Dermis blood vessel endothelial cell (primary cell): ENCODE measurements at places on chromosomes 3 and 15.
A peak's percentile ranks its signal among the peaks of the same experiment; 100 is the strongest.

GRCh38 chr15:91881569-91882297, 28.2 kb downstream of the SLCO3A1 start:
- no peak for DNase-seq

DNA sequence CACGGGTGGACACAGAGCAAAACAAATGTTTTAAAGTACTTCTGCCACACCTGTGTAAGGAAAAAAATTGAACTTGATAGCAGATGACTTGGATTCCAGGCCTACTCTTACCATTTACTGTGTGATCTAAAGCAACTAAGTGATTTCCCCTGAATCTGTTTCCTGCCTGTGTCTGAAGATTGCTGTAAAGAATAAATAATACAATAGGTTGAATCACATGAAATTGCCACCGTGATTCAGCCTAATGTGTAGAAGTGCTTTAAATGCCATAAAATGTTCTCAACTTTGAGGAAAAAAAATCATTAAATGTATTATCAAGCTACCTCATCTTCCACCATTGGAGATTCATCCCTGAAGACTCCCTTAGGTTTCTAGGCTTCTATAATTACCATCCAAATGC, 27.6 kb upstream of the NUDT16 start:
- DNase-seq, result peak; percentile 77

- DNase-seq, result no peak
Measured at GRCh38 chr15:36544518-36545466, 34.6 kb upstream of the CDIN1 start.

DNA sequence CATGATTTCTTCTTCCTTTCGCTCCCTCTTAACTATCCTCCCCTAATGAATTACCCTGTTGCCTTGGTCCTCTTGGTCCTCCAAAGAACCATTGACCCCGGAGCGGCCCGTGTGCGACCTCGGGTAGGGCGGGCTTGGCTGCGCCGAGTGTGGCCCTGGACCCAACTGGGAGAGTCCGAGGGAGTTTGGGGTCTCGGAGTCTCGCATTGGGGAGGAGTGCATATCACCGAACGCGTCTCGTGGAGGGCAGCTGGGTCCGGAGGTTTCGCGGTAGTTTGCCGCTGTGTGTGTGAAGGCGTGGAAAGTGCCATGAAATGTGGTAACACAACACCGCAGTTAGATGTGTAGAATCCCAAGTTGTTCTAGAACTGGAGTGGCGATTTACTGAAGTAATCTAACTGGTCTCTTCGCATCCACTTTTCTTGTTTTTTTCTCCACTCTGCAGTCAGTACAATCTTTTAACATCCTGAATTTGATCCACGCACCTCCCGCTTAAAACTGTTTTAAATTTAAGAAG, 363 bp downstream of the GTF2E1 start:
- DNase-seq, result peak; percentile 44

GRCh38 chr15:89836267-89837133, 21.8 kb upstream of the ANPEP start:
- DNase-seq, result peak; percentile 41

DNA sequence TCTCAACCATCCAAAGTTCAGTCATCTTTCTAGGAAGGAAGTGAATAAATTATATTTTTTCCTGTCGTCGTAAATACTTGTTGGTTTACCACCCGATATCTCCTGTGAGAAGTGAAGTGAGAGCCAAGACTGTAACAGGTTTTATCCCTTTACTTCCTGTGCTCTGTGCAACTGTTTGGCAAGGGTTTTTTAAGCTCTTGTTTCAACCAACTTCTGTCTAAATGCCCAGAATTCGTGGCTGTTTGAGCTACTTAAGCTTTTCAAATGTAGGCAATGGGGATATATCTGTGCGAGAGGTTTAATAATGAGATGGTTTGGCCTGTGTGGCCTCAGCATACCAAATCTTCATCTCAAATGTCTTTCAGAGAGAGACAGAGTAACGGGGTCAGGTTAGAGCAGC, 134.7 kb downstream of the LRTM1 start:
- no peak for DNase-seq

GRCh38 chr15:71730277-71731144, 79.8 kb upstream of the NR2E3 start:
- DNase-seq, result peak; percentile 87

- peak; percentile 70 for DNase-seq
Measured at GRCh38 chr3:156816091-156816793, 9.9 kb upstream of the LEKR1 start.

- DNase-seq, result no peak
Measured at GRCh38 chr15:74234598-74234875, 1.6 kb upstream of the CCDC33 start.

DNA sequence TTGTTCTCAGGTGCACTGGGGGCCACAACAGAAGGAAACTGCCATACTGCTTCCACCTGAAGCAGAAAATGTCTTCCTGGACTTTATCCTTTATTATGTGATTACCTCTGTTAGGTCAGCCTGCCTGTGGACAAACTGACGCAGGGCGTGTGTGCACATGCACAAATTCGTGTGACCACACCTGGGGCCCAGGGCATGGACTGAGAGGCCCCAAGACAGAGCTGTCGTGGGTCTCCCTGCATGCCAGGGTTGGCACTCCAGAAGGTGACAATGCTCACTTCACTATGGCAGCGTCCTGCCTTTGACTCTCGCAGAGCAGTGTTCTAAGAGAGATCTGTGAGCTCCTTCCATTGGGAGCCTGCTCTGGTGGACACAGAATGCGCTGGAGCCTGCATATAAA, 34.5 kb downstream of the CCDC12 start:
- no peak for DNase-seq

GRCh38 chr15:77023576-77024272, 28.8 kb downstream of the PSTPIP1 start:
- no peak for DNase-seq

DNA sequence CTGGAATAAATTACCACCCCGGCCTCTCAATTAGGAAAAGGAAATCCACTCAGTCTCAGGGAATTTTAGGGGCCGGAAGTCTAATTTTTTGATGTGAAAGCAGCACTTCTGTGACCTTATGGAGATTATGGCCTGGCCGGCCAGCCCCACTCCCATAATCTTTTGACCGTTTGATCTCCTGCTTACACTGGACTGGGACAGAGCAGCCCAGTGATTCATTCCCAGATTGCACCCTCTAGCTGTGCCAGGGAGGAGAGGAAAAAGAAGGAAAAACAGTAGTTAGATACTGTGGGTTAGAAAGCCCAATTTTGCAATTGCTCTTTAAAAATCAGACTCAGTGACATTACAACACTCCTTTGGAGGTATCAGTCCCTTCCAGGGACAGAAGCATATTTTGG, 32.4 kb downstream of the GJD2 start:
- peak; percentile 45 for DNase-seq

GRCh38 chr3:181578743-181579142, 133.0 kb upstream of the SOX2 start:
- DNase-seq, result no peak
